ENCODE measurements at places on chromosomes 4 and X. TPM values are rescaled to one million over a fixed set of nuclear protein-coding genes. Genes with fewer than 3 reads are reported as not detected.

The ADGRL3 gene
- total RNA-seq: 0.03 TPM

The MAGEC1 gene
- not detected for total RNA-seq

The GSX2 gene
- not detected for total RNA-seq

The DCAF8L1 gene
- total RNA-seq: not detected

The UGT2A1 gene
- total RNA-seq: not detected

The RAB40A gene
- total RNA-seq: not detected

The PRDM8 gene
- 0.12 TPM for total RNA-seq

The BTK gene
- 0.20 TPM for total RNA-seq

The XKRX gene
- 0.59 TPM for total RNA-seq

The HUWE1 gene
- 68.9 TPM for total RNA-seq

The HPGD gene
- 67.5 TPM for total RNA-seq

The VCX gene
- total RNA-seq: not detected

The COL4A5 gene
- total RNA-seq: 11.8 TPM

The FGFR3 gene
- total RNA-seq: 1.9 TPM

The PIR gene
- total RNA-seq: 52.4 TPM

The DRD5 gene
- total RNA-seq: not detected

The SLC6A8 gene
- 13.5 TPM for total RNA-seq

The MOB1B gene
- total RNA-seq: 6.5 TPM

The CCDC110 gene
- 0.34 TPM for total RNA-seq

The IQCM gene
- not detected for total RNA-seq

The MRFAP1L1 gene
- 34.7 TPM for total RNA-seq

The NLRP2B gene
- total RNA-seq: not detected

The PRR32 gene
- not detected for total RNA-seq

The MAGEA10 gene
- not detected for total RNA-seq

The FRMD7 gene
- not detected for total RNA-seq

The CCDC158 gene
- not detected for total RNA-seq

The ERCC6L gene
- total RNA-seq: 12.2 TPM

The PRKG2 gene
- total RNA-seq: 0.65 TPM
